Osteocyte (in vitro differentiated cells): ENCODE measurements at places on chromosomes 6 and 20. TPM values are rescaled to one million over a fixed set of nuclear protein-coding genes. Genes with fewer than 3 reads are reported as not detected.

EYA4 gene
- total RNA-seq, result 0.68 and 0.78 TPM in 2 replicates

PDE7B gene
- total RNA-seq, result 3.4 and 3.9 TPM in 2 replicates

BMP5 gene
- total RNA-seq, result not detected in 2 replicates

NEURL2 gene
- total RNA-seq, result 7.3 and 7.4 TPM in 2 replicates

PNLDC1 gene
- not detected in 2 replicates for total RNA-seq

ECHDC1 gene
- total RNA-seq, result 45.0 and 47.2 TPM in 2 replicates

SPATA25 gene
- 2.9 TPM in 2 replicates for total RNA-seq

BEND3 gene
- total RNA-seq, result 4.4 and 4.5 TPM in 2 replicates

PAK5 gene
- total RNA-seq, result not detected in 2 replicates

SAMD10 gene
- 3.5 and 3.7 TPM in 2 replicates for total RNA-seq

FILIP1 gene
- 0.05 and 0.10 TPM in 2 replicates for total RNA-seq

CST2 gene
- total RNA-seq, result not detected in 2 replicates

SLC22A3 gene
- not detected in 2 replicates for total RNA-seq

NAA20 gene
- 49.6 and 50.6 TPM in 2 replicates for total RNA-seq

ADGRB3 gene
- 8.8 and 8.9 TPM in 2 replicates for total RNA-seq

CLVS2 gene
- total RNA-seq, result not detected in 2 replicates

CCDC170 gene
- 0.78 and 0.84 TPM in 2 replicates for total RNA-seq

GGTLC1 gene
- total RNA-seq, result not detected in 2 replicates

AVP gene
- not detected in 2 replicates for total RNA-seq

TMEM239 gene
- not detected in 2 replicates for total RNA-seq

LPA gene
- not detected in 2 replicates for total RNA-seq

FAM184A gene
- total RNA-seq, result 0.50 and 0.59 TPM in 2 replicates

OLIG3 gene
- not detected in 2 replicates for total RNA-seq

COL9A3 gene
- total RNA-seq, result 1.7 and 1.8 TPM in 2 replicates

C20orf202 gene
- not detected in 2 replicates for total RNA-seq

ANGPT4 gene
- not detected in 2 replicates for total RNA-seq

MATN4 gene
- total RNA-seq, result not detected in 2 replicates

ZNF334 gene
- 3.7 and 4.7 TPM in 2 replicates for total RNA-seq

LY6G6C gene
- total RNA-seq, result not detected in 2 replicates

BTN1A1 gene
- total RNA-seq, result not detected in 2 replicates

PIGU gene
- 15.5 and 18.2 TPM in 2 replicates for total RNA-seq

SAMD3 gene
- 0.42 and 0.64 TPM in 2 replicates for total RNA-seq

TENT5A gene
- 25.8 and 27.0 TPM in 2 replicates for total RNA-seq

WFDC12 gene
- not detected in 2 replicates for total RNA-seq

EBF4 gene
- total RNA-seq, result 9.8 and 12.8 TPM in 2 replicates

PRDM13 gene
- total RNA-seq, result not detected in 2 replicates

PRRT1 gene
- total RNA-seq, result 1.2 and 2.1 TPM in 2 replicates

SRMS gene
- total RNA-seq, result not detected in 2 replicates

CDH22 gene
- not detected in 2 replicates for total RNA-seq

IRAK1BP1 gene
- 2.9 and 3.2 TPM in 2 replicates for total RNA-seq

CRIP3 gene
- total RNA-seq, result 1.4 and 1.8 TPM in 2 replicates

GRIK2 gene
- 7.1 and 10.8 TPM in 2 replicates for total RNA-seq

SLC32A1 gene
- total RNA-seq, result not detected in 2 replicates

GRM1 gene
- total RNA-seq, result not detected in 2 replicates

CASP8AP2 gene
- total RNA-seq, result 15.0 and 15.2 TPM in 2 replicates

METTL24 gene
- not detected in 2 replicates for total RNA-seq

C6orf132 gene
- 4.0 and 4.3 TPM in 2 replicates for total RNA-seq

LAMA4 gene
- 209 and 220 TPM in 2 replicates for total RNA-seq

LY6G6D gene
- not detected in 2 replicates for total RNA-seq
